ENCODE measurements at places on chromosomes 3 and 15.

GRCh38 chr3:107218864-107219269, 158.4 kb upstream of the CCDC54 start:
- no peak for DNase-seq

GRCh38 chr15:83656943-83657528, 3.1 kb downstream of the ADAMTSL3 start:
- no peak for DNase-seq

DNA sequence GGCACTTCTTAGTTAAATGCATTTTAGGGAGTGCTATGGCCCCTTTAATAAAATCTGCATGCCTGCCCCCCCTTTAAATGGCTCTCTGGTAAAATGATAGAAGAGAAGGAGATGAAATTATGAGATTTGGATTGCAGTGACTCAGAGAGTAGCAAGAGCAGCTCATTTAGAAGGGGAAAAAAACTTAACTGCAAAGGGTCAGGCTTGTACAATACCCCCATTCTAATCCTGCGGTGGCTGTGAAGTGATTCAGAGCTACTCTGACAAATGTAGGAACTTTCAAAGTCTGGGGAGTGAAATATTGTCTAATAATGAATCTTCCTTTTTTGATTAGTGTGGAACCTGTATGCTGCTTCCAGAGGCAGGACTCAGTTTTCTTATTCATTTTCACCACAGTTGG, 44.1 kb upstream of the TBC1D23 start:
- no peak for DNase-seq

GRCh38 chr15:77001351-77001750, 6.4 kb downstream of the PSTPIP1 start:
- no peak for DNase-seq

DNA sequence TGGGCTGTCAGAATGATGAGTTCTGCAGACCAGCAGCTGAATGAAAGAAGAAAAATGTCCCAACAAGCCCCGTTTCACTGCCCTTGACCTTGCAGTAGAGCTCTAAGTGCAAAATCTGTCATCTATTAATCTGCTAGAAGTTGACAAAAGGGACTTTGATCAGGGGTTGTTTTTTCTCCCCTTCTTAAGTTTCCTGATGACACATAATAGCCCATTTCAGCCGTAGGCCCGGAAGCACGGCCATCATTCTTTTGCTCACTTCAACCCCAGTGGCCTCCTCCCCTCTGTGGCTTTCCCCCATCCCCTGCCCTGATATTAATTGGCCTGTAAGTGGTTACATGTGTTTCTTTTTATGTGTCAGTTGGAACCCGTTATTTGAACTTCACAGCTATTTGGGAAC, 298.9 kb downstream of the RPLP1 start:
- no peak for DNase-seq

- DNase-seq, result no peak
Measured at GRCh38 chr3:104032283-104032682, 1334.4 kb upstream of the ALCAM start.

GRCh38 chr3:148227534-148227933, 470.2 kb upstream of the AGTR1 start:
- no peak for DNase-seq

GRCh38 chr3:16907243-16907642, 22.5 kb downstream of the PLCL2 start:
- DNase-seq, result no peak

- DNase-seq, result no peak
Measured at GRCh38 chr3:140234256-140234655, 299.3 kb downstream of the CLSTN2 start.

Measured in stimulated activated CD4-positive, alpha-beta T cell treated with anti-CD3 and anti-CD28 coated beads, Interleukin-15, amount 100 ng/mL, for 48 hours (primary cell).